ENCODE measurements at places on chromosomes 12 and 14.

DNA sequence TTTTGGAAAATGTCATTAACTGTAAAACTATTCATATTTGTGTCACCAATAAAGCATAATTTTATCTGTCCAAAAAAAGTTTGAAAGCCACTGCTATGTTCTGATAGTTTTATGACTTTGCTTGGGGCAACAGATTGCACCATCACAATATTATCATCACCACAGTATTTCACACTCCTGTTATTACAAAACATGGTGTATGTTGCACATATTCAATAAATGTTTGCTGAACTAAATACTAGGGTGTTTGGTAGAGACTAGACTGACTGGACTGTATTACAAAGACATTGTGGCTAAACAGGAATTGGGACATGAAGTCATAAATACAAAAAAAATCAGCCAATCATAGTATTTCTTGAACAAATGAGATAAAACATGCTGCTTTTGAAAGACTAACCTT is 55.1 kb downstream of the PAWR start:
- H3K4me3 ChIP-seq, result no peak overlapping the region
- H3K36me3 ChIP-seq, result no peaks in the 10 kb centered on the region
- H3K27ac ChIP-seq, result peak overlapping the region; percentile 28

- peak; percentile 46 for DNase-seq
- H3K27me3 ChIP-seq, result no peaks in the 10 kb centered on the region
- no peak overlapping the region for H3K27ac ChIP-seq
- H3K4me3 ChIP-seq, result no peak overlapping the region
Measured at GRCh38 chr12:61367281-61367785, 892.9 kb upstream of the USP15 start.

- no peak within 1 kb of the TSS for H3K27ac ChIP-seq
- peak within 1 kb of the TSS; percentile 64 for H3K4me3 ChIP-seq
- peaks cover 16% of the 10 kb centered on the region for H3K4me1 ChIP-seq
- peaks cover 71% of the 10 kb centered on the region for H3K27me3 ChIP-seq
- DNase-seq, result peak; percentile 52
Measured at GRCh38 chr12:48999371-49000131, at the start of gene DDN. Gene DDN, minus strand, starts transcription at chr12:48999375. Its CDS starts 88 bp downstream, at chr12:48999287.

- no peaks in the 10 kb centered on the region for H3K27me3 ChIP-seq
- peak; percentile 43 for DNase-seq
- no peaks in the 10 kb centered on the region for H3K36me3 ChIP-seq
- no peak overlapping the region for H3K27ac ChIP-seq
- H3K4me1 ChIP-seq, result peaks cover 15% of the 10 kb centered on the region
Measured at GRCh38 chr12:52976574-52977071, 27.7 kb downstream of the KRT18 start.

- no peak overlapping the region for H3K4me3 ChIP-seq
- no peak for DNase-seq
- no peaks in the 10 kb centered on the region for H3K36me3 ChIP-seq
- H3K4me1 ChIP-seq, result no peaks in the 10 kb centered on the region
Measured at GRCh38 chr14:26887847-26888246, 290.0 kb upstream of the NOVA1 start.

DNA sequence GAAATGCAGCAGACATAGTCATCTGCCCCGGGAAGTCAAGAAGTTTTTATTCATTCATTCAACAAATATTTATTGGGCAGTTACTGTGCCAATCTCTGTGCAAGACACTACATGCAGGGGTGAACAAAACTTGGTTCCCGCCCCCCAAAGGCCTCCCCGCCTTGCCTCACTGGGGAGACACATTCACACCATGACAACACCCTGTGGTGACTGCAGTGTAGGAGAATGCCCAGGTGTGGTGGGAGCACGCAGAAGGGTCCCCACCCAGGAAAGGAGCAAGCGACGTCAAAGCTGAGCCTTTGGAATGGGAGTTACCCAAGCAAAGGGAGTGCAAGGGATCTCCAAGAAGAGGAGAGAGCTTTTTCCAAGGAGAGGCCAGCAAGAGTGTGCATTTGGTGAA is 1.6 kb upstream of the AQP6 start:
- peaks cover 4% of the 10 kb centered on the region for H3K4me1 ChIP-seq
- no peaks in the 10 kb centered on the region for H3K36me3 ChIP-seq
- peaks cover 15% of the 10 kb centered on the region for H3K27me3 ChIP-seq
- H3K27ac ChIP-seq, result no peak overlapping the region

GRCh38 chr12:71661977-71662530 is 1.6 kb downstream of the ZFC3H1 start:
- peak overlapping the region; percentile 74 for H3K4me3 ChIP-seq
- peaks cover 13% of the 10 kb centered on the region for H3K36me3 ChIP-seq
- H3K27me3 ChIP-seq, result no peaks in the 10 kb centered on the region
- no peak for DNase-seq
- peaks cover 7% of the 10 kb centered on the region for H3K4me1 ChIP-seq
- no peak overlapping the region for H3K27ac ChIP-seq

DNA sequence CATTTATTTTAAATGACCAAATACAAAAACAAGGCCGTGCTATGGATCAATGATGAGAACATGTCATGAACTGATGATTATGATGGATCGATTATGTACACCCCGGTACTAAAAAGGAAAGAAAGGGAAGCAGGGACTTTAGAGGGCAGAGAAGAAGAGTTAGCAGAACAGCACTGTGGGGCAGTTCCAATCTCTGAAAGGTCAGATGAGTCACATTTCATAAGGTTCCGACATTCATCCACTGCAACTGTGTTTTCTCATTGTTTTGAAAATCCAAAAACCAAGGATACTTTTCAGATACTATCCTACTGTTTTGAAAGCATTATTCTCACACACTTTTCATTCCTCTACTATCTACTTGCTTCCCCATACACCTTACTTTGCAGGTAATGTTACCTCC is 169.3 kb downstream of the STXBP6 start:
- H3K4me1 ChIP-seq, result no peaks in the 10 kb centered on the region
- no peaks in the 10 kb centered on the region for H3K27me3 ChIP-seq
- H3K4me3 ChIP-seq, result no peak overlapping the region
- H3K36me3 ChIP-seq, result no peaks in the 10 kb centered on the region

- peaks cover 7% of the 10 kb centered on the region for H3K4me1 ChIP-seq
- no peak overlapping the region for H3K27ac ChIP-seq
- H3K4me3 ChIP-seq, result no peak overlapping the region
- DNase-seq, result no peak
Measured at GRCh38 chr14:102579696-102580549, 12.5 kb upstream of the RCOR1 start.

DNA sequence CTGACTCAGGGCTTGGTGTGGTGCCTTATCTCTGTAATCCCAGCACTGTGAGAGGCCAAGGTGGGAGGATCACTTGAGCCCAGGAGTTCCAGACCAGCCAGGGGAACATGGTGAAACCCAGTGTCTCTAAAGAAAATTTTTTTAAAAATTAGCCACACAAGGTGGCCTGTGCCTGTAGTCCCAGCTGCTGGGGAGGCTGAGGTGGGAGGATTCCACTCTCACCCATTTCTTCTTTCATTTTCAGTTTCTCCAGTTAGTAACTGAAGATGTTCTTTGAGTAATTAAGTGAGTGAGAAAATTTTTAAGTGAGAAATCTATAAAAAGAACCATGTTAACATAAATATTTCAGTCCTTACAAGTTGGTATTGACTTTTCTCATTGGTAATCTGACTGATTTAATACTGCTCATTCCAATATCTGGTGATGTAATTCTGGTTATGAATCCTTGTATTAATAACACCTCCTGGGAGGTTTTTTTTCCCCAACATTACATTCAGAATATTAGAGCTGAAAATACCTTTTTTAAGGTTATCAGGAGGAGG is 6.1 kb downstream of the METTL3 start:
- H3K27ac ChIP-seq, result peak overlapping the region; percentile 35
- no peaks in the 10 kb centered on the region for H3K27me3 ChIP-seq
- DNase-seq, result no peak
- H3K4me3 ChIP-seq, result no peak overlapping the region
- H3K4me1 ChIP-seq, result peaks cover 17% of the 10 kb centered on the region

- no peak overlapping the region for H3K27ac ChIP-seq
- no peak for DNase-seq
- H3K4me1 ChIP-seq, result peaks cover 18% of the 10 kb centered on the region
- H3K27me3 ChIP-seq, result no peaks in the 10 kb centered on the region
- H3K36me3 ChIP-seq, result no peaks in the 10 kb centered on the region
Measured at GRCh38 chr14:68111853-68112270, 292.3 kb downstream of the RAD51B start.

GRCh38 chr12:1473418-1473817 is 121.0 kb downstream of the FBXL14 start:
- H3K36me3 ChIP-seq, result no peaks in the 10 kb centered on the region
- H3K4me3 ChIP-seq, result no peak overlapping the region
- no peak for DNase-seq
- no peak overlapping the region for H3K27ac ChIP-seq
- H3K4me1 ChIP-seq, result peaks cover 21% of the 10 kb centered on the region
- H3K27me3 ChIP-seq, result no peaks in the 10 kb centered on the region

- no peak overlapping the region for H3K4me3 ChIP-seq
- H3K27me3 ChIP-seq, result no peaks in the 10 kb centered on the region
- no peaks in the 10 kb centered on the region for H3K36me3 ChIP-seq
- DNase-seq, result no peak
- H3K27ac ChIP-seq, result no peak overlapping the region
Measured at GRCh38 chr14:93007225-93007997, 84.5 kb downstream of the CHGA start.

GRCh38 chr14:35992816-35993683 is 166.9 kb downstream of the BRMS1L start:
- H3K27ac ChIP-seq, result no peak overlapping the region
- no peaks in the 10 kb centered on the region for H3K27me3 ChIP-seq
- DNase-seq, result peak; percentile 14
- H3K4me1 ChIP-seq, result peaks cover 23% of the 10 kb centered on the region
- no peaks in the 10 kb centered on the region for H3K36me3 ChIP-seq
- no peak overlapping the region for H3K4me3 ChIP-seq

All from GM23338 (cell line).